Inflammatory macrophage treated with lipopolysaccharide for 1 hour (primary cell): ENCODE measurements at places on chromosomes 1 and 21.

DNA sequence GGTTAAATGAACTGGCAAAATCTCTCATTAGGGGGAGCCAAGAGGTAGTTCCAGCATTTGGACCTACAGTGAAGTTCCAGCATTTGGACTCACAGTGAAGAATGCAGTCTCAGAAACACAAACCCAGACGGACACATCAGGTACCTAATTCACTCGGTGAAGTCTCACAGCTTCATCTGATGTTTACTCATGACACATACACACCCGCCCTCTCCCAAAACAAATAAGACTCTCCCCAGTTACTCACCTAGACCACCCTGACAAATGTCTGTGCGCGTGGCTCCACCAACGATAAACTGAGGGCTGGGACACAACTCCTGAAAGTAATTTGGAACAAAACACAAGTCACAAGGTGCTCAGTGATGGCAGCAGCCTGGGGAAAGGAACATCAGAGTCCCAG, 11.4 kb downstream of the CAPN8 start:
- DNase-seq: no peak

DNA sequence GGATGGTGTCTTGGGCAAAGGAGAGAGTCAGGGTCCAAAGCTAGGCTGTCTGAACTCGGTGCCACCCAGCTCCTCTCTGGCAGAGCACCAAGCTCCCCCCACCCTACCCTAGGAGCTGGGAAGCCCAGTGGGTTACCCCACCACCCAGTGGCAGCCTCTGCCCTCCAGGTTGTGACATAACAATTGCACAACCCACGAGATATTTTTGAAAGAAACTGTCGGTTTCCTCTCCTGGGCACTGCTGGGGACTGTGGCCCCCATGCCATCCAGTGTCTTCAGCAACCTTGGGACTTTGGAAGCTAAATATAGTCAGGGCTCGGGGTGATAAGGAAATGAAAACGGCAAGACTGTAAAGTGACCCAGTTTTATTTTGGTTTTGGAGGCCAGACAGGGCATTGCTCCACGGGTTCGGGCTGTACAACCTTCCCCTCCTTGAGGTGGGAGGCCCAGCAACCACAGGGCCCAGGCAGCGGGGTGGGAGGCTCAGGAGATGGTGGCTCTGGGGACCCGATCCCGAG, 1.4 kb downstream of the CITED4 start:
- peak; percentile 77 for DNase-seq

- DNase-seq: no peak
Measured at GRCh38 chr1:29388884-29389283, 152.6 kb downstream of the PTPRU start.

- DNase-seq: no peak
Measured at GRCh38 chr1:194013561-194013960, 827.1 kb upstream of the B3GALT2 start.

- no peak for DNase-seq
Measured at GRCh38 chr1:45037456-45037855, 25.4 kb downstream of the UROD start.

DNA sequence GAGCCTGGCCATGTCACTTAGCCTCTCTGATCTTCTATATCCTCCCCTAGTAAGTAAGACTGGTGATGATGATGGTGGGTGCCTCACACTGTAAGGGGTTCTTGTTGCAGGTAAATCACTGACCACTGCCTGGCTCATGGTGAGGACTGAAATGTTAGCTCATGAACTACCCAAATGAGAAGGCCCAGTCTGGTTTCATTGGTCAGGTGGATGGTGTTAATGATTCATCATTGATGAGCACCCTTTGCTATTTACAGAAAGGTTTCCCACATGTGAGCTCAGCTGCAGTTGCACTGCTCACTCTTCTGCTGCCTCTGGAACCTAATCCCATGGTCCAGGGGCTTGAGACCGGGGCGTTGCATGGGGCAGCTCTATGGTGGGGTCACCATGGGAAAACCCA, 417.7 kb downstream of the PRDM2 start:
- no peak for DNase-seq

DNA sequence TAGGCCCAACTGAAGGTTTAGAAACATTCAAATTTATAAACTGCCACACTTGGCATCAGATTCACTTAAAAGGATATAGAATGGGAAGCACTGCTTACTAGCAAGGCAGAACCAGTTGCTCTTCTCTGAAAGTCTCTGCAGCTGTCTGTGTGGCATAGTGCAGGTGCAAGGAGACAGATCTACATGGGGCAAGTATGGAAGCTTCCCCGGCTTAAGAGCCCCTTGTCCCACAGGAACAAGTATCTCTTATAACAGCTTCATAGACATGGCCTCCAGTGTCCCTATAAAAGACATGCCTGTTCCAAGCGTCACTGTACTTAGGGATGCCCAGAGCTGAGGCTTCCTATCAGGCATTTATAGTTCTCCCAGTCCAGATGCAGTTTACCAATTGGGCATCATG, 26.5 kb downstream of the ZBTB8B start:
- no peak for DNase-seq

DNA sequence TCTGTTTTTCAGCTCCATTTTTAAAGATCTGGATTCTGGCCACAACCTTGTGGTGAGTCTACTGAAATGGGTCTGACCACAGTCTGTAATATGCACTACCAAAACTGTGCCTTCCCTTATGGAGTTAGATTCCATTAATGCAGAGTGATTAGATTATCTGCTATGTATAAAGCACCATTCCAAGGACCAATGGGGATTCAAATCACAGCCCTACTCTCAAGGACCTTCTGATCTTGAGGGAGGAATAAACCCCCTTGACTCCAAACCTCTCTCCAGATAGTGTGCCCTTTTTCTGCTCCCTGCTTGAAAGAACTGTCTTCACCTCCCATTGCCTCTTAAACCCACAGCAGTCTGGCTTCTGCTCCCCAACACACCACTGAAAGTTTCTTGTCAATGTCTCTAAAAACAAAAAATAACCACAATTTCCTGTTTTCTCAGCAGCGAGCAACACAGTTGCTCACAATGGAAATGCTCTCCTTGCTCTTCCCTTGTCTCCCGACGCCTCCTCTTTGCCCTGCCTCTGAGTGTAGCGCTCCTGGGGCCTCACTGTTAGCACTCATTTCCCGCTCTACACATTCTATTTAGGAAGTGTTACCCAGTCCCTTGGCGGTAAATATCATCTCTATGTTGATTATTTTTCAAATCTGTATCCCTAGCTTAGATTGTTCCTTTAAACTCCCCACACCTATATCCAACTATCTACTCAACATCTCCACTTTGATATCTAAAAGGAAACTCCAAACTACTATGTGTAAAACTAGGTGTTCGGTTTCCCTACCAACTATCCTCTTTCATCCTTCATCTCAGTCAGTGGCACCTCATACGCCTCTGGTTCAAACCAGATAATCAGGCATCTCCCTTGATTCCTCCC, 13.6 kb downstream of the PCNX2 start:
- peak; percentile 57 for DNase-seq

DNA sequence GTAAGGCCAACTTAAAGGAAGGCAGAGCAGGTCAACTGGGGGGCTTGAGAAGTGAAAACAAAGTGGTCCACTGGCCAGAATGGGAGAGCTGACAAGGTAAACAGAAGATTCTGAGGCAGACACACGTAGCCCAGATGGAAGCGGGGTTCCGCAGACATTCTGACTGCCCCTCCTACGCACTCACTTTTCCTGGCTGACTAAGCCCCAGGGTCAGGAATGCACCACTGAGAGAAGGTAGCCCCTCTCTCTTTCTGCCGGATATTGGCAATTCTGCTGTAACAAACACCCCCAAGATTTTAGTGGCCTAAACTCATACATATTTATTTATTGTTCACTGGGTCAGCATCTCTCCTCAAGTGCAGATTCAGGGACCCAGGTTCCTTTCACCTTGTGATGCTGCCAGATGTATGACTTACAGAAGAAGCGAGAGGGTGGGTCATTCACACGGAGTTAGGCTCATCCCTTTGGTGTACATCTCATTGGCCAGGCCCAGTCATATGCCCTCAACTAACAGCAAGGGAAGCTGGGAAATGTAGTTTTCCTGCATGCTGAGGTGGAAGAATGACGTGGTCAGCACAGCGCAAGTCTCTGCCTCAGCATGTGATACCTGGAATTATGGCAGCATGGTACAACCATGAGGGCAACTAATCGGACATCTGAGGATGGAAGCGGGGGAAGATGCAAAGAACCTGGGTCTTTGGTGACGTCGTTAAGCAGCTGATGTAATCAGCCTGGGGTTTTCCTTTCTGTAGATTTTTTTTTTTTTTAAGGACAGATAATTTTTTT, 43.4 kb upstream of the MRPS6 start:
- DNase-seq: peak; percentile 62

DNA sequence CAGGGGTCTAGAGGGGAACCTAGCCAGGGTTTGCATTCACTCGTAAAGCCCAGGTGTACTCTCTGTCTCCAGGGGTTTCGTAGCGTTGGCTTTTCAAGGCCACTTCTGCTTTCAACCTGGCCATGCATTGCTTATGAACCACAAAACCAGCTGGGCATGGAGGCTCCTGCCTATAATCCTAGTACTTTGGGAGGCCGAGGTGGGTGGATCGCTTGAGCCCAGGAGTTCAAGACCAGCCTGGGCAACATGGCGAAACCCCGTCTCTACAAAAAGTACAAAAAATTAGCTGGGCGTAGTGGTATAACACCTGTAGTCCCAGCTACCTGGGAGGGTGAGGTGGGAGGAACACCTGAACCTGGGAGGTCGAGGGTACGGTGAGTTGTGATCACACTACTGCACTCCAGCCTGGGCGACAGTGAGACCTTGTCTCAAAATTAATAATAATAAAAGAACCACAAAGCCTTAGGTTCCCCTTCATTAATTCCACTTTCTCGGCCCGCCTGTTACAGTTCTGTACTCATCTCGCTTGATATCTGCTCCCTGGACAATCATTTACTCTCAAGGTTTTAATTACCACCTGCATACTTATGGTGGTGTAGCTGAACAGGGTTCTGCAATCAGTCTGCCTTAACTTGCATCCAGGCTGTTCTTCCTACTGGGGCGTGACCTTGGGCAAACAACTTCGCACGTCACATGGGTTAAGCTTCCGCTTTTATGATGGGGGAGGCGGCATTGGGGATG, 6.1 kb downstream of the SLC16A4 start:
- DNase-seq: no peak

GRCh38 chr21:35677298-35677841, 383.0 kb downstream of the SETD4 start:
- DNase-seq: no peak

GRCh38 chr1:41648230-41648629, 163.7 kb upstream of the EDN2 start:
- DNase-seq: no peak

DNA sequence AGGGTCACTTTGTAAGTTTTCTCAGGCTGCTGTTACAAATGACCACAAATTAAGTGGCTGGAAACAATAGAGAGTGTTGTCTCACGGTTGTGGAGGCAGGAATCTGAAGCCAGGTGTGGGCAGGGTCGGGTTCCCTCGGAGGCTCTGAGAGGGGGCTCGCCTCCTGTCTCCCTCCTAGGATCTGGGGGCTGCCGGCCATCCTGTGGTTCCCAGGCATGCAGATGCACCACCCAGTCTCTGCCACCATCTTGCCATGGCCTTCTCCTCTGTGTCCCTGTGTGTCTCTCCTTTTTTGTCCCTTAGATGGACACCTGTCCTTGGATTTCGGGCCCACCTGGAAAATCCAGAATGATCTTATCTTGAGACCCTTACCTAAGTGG, 4.8 kb downstream of the TP73 start:
- no peak for DNase-seq

DNA sequence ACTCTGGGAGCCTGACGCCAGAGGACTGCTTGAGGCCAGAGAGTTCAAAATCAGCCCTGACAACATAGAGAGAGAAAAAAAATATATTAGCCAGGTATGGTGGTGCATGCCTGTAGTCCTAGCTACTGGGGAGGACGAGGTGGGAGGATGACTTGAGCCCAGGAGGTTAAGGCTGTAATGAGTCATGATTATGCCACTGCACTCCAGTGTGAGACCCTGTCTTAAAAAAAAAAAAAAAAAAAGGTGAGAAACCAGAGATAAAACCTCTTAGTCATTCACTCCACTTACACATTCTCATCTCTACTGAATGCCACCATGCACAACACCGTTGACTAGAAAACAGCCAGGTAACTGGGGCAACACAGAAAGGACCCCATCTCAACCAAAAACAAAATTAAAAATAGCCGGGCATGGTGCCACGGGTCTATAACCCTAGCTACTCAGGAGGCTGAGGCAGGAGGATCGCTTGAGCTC, 178.1 kb downstream of the SLC45A1 start:
- DNase-seq: no peak

DNA sequence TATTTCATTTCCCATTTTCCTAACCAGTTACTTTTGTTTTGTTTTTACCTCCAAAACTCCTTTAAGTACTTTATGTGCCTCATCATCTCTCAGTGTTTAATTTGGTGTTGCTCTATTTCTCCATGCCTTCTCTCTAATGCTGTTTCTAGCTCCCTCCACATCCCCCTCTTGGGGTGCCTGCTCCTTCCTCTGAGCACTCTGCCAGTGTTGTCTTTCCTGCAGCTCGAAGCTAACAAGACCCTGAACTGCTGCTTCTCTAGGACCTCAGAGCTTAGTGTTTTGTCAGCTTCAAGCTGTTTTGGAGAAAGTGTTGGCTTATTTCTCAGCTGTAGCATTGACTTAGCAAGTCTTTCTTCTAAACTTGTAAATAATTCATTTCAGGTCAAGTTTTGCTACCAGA, 290.6 kb downstream of the DPYD start:
- DNase-seq: no peak

DNA sequence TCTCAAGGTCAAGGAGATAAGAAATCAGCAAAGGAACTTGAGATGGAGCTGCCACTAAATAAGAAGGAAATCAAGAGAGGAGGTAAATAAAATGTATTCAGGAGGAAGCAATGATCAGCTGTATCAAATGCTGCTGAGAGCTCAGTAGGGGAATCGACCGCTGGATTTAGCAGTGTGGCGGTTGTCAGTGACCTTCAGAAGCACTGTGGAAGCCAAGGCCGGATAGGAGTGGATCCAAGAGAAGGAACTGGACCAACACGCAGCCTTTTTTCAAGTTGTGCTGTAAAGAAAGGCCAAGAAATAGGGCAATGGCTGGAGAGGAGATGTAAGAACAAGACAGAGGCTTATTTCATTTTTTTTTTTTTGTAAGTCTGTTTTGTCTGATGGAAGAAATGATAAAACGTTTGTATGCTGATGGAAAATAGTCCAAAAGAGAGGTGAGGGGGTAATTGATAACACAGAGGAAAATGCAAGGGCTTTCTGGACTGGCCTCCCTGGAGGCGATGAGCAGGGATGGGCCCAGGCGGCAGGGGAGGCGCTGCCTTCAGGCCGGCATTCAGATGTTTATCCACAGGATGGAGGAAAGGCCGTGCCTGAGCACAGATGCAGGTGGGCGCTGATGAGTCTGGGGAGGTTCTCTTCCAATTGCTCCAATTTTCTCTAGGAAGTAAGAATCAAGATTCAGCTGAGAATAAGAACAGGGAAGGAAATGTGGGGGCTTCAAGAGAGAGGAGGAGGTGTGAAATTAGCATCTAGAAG, 17.5 kb upstream of the FAM43B start:
- no peak for DNase-seq

DNA sequence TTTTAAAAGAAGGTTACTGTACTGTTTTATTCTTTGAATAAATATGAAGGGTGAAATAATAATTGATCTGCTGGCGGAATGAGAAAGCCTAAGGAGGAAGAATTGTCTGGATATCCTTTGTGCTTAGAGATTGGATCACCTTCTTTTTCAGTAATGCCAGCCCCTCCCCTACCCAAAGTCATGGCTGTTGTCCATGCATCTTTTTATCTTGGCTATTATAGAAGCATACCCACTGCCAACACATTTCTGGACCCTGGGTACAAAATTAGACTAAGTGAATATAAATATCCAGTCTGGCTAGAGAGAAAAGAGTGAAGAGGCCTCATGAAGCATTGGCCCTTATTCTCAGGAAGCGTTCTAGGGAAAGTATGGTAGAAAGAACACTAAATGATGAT, 28.1 kb downstream of the AK4 start:
- DNase-seq: no peak
